Fibroblast of skin of right biceps (primary cell): ENCODE measurements at places on chromosomes 1 and 21.

DNA sequence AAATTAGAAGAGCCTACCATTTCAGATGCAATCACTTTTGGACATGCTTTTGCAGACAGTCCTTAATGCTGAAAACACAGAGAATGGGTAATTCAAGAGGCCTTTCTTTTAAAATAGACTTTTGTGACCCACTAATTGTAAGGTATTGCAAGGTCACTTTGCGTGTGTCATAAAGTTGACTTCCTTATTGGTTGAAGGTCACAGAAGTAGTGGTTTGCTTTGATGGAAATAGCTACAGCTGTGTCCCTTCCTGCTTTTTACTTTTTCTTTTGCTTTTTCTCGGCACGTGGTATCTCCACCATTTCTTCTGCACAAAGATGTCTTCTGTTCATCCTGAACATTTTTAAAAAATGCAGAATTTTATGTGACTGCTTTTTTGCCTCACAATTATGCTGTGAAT is 146.8 kb downstream of the DYRK1A start:
- DNase-seq: no peak

DNA sequence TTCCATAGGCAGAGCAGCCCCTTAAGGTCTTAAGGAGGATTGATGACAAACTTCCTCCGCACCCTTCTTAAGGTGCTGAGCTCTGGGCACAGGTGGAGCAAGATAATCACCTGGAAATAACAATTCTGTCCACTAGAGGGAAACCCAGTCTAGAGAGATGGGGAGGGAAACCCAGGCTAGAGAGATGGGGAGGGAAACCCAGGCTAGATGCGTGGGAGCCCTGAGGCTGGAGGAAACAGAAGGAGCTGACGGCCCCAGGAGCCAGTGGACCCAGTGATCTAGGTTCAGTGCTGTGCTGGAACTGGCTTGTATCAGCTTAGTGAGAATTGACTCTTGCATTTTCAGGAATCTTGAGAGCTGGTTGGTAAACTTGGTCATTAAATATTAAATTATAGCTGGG is 17.8 kb upstream of the MYCL start:
- peak; percentile 48 for DNase-seq

- DNase-seq: no peak
Measured at GRCh38 chr1:52140633-52141512, 1.0 kb upstream of the ZFYVE9 start.

DNA sequence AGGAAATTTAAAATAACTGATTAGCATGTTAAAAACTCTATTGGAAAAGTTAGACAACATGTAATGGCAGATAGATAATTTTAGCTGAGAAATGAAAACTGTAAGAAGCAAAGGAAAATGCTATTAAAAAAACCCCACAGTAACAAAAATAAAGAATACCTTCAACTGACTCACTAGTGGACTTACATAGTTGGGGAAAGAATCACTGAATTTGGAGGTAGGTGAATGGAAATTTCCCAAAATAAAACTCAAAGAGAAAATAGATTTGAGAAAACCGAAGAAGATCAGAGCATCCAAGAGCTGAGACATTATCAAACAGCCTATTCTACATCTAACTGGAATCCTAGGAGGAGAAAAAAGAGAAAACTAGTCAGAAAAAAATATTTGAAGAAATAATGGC is 34.7 kb downstream of the PDE4B start:
- peak; percentile 47 for DNase-seq

GRCh38 chr1:246128494-246129069 is 378.5 kb downstream of the SMYD3 start:
- DNase-seq: no peak

GRCh38 chr1:194281376-194281775 is 1095.0 kb upstream of the B3GALT2 start:
- no peak for DNase-seq

GRCh38 chr1:52533713-52534112 is 19.2 kb downstream of the TUT4 start:
- DNase-seq: no peak

- no peak for DNase-seq
Measured at GRCh38 chr21:46661642-46662366, 26.3 kb downstream of the PRMT2 start.

DNA sequence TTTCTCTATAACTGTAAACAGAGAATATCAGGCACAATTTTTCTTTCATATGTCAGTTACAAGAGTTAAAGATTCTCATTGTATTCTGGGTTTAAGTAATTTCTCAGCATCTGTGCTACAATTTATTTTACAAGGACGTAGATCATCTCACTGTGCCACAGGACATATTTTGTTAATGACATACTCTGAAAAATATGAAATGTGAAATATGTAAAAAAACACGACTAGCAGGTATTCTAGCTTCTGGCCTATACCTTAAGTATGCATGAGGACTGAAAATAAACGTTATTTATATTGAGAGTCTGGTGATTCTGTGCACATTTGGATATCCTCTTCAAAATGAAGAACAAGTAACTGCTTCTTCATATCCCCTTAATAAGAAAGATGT is 308.8 kb downstream of the BRINP3 start:
- peak; percentile 20 for DNase-seq

DNA sequence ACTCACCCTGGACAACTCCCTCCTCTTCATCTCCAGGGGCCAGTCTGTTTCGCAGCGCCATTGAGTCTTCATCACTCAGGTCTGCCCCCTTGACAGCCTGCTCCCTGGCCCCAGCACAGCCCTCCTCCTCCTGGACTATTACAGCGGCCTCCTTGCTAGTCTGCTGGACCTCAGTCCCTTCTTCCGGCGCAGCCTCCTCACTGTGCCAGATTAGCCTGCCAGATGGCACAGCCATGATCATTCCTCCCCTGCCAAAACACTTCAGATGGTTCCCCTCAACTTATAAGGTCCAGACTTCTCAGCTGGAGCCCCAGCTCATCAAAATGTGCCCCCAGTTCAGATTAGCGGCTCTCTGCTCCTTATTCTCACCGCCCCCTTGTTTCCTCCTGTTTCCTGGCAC is 7.0 kb upstream of the CELSR2 start:
- no peak for DNase-seq

DNA sequence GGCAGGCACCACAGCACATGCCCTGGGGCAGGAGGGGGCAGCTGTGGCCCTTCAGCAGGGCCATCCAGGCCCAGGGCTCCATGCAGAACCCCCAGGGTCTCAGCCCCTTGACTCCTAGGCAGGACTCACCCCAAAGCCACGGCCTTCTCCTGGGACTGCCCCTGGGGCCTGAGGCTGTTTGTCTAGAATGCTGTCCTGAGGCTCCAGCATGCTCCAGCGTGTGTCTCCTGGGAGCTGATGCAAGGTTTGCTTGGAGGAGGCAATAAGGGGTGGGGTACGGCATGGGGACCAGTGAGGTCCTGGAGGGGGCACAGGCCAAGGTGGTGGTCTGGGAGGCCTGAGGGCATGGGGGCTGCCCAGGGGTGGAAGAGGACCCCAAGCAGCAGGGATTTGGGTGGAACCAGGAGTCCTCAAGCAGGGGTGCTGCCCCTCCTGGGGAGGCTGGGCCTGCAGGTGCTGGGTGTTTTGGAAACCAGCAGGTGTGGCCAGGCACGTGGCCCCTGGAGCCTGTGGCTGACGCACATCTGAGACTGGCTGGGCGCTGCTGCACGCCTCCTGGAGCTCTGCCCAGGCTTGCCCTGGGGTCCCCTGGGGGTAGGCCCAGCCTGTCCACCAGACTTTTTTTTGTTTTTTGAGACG is 7.8 kb upstream of the CALML6 start:
- peak; percentile 26 for DNase-seq

GRCh38 chr1:20124456-20125057 is 5.2 kb upstream of the PLA2G2D start:
- peak; percentile 80 for DNase-seq

DNA sequence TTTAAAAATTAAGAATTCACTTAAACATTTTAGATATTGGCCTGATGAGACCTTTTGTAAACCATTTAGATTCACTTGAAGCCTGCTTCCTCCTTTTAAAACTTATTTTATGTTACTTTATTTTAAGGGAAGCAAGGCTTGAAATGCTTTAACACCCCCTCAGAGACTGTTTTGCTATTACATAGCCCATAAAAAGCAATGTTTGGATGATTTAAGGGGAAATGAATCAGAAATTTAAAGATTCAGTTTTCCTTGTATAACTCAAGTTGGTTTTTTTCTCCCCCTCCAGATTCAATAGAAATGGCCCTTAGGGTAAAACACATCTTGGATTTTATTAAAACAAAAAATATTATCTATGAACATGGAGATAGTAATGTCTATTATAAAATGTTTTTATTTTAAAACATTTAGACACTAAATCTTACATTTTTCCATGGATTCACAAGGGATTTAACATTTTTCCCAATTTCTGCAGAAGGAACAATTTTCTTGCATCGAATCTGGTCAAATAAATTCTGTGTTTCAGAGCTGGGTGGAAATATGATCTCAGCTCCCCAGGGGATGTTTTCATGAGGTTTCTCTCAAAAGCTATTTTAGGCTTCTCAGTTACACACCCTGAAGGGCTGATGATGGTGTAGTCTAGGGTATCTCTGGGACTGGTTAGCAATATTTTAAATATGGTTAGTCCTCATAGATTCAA is 69.3 kb upstream of the WARS2 start:
- peak; percentile 21 for DNase-seq

- DNase-seq: peak; percentile 74
Measured at GRCh38 chr1:115807723-115808122, 33.2 kb downstream of the NHLH2 start.

DNA sequence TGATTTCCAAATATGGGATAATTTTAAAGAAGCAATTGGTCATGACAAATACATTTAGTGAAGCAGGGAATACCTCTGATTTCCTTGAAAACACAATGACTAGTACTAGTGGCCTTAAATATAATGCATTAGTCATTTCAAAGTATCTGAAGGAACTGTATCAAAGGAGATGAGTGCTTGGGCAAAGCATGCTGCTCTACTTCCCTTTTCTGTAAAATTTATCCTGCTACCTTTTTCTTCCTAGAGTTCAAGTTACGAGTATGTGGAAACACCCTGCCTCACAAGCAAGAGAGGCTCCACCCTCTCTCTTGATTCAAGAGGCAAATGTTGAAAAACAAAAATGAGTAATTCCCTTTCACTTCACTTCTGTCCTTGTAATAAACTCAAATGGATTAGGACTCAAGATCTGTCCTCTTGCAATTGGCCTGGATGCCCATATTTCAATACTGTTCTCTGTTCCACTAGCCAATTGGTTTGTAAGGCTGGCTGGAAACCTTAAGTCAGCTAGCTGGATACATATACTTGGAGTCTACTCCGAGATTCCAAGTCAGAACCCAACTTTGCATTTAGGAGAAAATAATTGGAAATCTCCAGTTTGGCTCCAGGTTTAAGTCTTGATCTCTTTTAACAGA is 92.5 kb downstream of the CDC42BPA start:
- DNase-seq: peak; percentile 89

DNA sequence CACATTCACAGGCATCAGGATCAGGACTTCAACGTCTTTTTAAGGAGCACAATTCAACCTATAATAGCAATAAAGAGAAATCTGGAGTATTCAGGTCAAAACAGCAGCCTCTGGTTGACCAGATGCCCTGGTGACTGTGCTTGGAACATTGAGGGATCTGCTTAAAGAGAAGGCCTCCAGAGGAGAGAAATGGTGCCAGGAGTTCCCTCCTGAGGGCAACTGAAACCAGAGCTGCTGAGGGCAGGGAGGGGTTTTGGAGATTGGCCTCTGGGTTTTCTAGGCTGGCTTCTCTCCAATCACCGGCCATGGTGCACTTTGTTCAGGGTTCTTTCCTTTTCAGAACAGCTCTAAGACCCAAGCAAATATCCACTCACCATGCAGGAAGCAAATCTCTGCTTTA is 190.7 kb upstream of the KIAA0040 start:
- no peak for DNase-seq

DNA sequence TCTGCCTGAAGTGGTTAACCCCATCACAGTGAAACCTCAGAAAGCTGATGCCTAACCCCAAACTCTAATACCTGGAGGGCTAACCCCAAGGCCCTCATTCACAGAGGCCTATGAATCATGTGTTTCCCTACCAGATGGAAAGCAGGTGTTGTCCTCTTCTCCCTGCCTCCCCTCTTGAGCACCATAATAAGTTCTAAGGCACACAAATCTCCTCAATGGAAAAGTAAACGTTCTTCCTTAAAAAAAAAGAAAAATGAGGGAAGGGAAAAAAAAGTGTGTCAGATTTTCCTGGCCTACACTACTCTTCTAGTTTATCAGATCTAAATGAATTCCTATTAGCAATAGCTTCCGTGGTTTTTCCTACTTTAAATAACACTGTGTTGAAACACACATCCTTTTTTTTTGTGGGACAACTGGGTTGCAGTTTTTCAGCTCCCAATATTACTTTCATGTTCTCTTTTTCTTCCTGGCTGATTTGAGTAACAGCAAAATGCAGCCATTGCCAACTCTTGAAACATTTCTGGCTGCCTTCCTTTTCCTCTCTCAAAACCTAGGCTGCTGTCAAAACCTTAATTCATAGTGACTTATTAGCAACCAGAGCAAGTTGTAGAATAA is 43.2 kb downstream of the SLC44A3 start:
- peak; percentile 82 for DNase-seq

GRCh38 chr1:228825840-228826484 is 90.7 kb downstream of the RHOU start:
- DNase-seq: no peak

GRCh38 chr21:31143036-31143435 is 104.8 kb upstream of the KRTAP19-8 start:
- DNase-seq: peak; percentile 52

DNA sequence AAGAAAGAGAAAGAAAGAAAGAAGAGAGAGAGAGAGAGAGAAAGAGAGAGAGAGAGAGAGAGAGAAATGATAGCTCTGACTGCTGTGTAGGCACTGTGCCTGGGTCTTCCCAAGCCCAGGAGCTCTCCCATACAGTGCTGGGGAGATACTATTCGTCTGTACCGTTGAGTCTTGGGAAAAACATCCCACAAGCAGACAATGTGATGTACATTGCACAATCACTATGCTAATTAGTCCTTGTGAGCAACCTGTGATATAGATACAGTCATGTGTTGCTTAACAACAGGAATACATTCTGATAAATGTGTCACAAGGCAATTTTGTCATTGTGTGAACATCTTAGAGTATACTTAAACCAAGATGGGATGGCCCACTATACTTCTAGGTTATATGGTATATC is 381.0 kb downstream of the HHAT start:
- DNase-seq: peak; percentile 4

DNA sequence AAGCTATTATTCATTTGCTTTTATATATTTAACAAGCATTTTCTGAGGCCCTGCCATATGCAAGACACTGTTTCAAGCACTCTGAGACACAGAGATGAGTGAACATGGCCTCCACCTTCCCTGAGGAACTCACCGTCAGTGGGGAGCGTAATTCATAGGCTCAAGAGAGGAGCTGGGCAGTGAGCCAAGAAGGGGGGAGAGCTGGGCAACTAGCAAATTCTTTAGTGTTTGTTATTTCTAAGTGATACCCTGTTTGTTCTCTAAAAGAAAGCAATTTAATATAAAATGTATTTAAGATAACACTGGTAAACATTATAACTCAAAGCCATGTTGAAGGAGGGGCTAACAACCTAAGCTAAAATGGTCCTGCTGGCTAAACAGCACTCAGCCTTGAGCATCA is 119.2 kb upstream of the NGF start:
- peak; percentile 58 for DNase-seq
